ENCODE measurements at places on chromosomes 11 and 22.

GRCh38 chr11:127448101-127448500, 447.5 kb upstream of the KIRREL3 start:
- DNase-seq, result no peak

- DNase-seq, result no peak
Measured at GRCh38 chr11:27571154-27571810, 64.7 kb upstream of the LIN7C start.

DNA sequence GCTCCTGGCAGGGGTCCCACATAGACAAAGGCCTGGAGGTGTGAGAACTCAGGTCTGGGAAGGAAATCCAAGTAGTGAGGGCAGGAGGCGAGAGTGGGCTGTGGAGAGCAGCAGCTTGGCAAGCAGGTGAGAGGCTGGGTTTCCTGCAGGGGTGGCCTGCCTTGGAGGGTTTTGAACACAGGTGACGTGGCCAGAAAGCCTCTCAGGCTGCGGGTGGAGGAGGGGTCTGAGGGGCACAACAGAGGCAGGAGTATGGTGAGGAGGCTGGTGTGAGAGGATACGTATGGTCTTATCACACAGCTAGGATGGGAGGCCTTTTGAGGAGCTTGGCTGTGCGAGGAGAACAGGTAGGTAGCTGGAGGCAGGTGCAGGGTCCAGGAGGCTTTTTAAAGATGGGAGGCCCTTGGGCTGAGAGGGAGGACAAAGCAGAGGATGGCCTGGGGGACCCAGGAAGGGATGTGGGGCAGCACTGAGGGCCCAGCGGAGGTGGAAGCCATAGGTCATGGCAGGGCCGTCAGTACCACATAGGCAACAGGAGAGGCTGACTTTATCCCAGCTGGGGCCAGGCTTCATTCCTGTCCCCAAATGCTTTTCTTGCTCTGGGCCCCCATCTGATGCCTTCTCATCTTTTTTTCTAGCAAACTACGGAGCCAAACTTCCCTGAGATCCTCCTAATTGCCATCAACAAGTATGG, 84.4 kb downstream of the MYO7A start:
- DNase-seq, result no peak

DNA sequence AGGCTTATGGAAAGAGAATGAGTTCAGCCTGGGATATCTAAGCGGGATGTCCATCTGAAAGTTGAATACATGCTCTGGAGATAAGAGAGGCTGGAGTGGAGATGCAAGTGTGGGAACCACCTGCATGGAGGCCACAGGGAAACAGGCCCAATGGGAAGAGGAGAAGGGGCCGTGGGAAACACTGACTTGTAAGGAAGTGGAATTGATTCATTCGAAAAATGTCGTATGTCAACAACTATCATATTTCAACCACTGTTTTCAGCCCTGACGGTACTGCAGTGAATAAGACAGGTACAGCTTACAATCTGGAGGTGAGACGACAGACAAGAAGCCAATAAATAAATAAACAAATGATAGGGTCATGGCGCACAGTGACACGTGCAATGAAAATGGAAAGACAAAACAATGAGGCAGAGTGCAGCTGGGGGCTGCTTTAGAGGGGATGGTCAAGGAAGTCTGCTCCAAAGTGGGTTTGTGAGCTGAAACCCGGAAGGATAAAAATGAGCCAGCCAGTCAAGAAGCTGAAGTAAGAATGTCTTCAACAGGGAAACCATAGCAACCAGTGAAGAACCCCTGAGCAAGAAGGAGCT, 35.9 kb downstream of the EFCAB6 start:
- no peak for DNase-seq

GRCh38 chr11:12445001-12445400, 67.6 kb downstream of the PARVA start:
- no peak for DNase-seq

DNA sequence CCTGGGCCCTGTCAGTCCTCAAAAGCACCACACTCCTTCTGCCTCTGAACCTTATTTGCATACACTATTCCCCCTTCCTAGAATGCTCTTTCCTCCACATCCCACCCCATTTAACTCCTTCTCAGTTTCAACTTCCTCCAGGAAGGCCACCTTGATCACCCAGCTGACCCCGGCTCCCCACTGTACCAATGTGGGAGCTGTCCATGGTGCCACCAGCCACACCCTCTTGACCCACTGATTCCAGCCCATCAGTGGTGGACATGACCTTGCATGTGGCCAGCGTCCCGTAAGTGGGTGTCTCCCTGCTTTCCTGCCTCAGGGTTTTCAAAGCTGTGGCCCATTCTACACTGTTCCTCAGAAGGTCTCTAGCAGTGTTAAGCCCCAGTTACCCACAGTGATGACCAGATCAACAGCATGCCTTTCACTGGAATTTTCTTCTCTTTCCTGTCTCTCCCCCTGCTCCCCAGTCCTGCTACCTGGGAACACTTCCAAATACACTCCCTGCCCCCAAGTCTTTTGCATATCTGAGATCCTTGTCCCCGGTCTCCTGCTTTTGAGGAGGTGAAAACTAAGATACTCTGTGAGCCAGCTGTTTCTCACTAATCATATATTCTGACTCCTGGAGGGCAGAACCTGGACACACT, 346.6 kb downstream of the MN1 start:
- no peak for DNase-seq

DNA sequence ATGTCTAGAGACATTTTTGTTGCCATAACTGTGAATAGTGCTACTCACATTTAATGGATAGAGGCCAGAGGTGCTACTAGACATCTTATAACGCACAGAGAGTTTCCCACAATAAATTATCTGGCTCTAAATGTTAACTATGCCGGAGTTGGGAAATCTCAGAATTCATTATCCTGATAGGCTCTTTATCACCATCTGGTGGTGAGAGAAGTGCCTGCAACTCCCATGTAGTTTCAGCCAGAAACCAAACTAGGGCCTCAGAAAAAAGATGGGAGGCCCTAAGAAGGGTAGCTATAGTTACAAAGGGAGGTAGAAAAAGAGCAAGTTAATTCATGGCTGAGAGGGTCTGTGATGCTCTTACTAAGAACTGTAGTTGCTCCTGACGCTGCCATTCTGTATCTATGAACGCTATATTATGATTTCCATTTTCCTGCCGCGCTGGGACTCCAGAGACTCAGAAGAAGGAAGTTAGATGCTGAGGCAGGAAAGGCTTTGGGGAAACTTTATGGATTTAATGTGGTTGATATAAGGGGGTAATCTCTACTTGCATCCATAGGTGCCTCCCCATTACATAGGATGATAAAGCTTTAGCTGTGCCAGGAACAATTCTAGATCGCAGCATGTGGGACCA, 22.9 kb upstream of the MRPL17 start:
- no peak for DNase-seq

GRCh38 chr11:70778883-70779282, 380.6 kb downstream of the CTTN start:
- DNase-seq, result no peak

DNA sequence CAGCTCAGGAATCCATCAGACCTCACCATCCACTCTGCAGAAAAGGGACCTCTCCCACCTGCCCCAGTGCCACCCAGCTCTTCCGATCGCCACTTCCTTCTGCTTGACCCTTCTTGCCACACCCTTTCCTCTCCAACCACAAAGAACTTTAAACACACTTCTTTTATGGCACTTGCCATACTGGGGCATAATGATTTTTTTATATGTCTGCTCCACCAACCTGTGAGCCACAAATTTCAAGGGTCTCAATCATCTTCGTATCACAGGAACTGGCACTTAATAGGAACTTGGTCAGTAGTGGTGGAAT, 11.7 kb upstream of the MYH9 start:
- no peak for DNase-seq

- no peak for DNase-seq
Measured at GRCh38 chr11:83836883-83837654, 550.9 kb upstream of the CCDC90B start.

- no peak for DNase-seq
Measured at GRCh38 chr11:14443638-14444037, 56.0 kb downstream of the COPB1 start.

DNA sequence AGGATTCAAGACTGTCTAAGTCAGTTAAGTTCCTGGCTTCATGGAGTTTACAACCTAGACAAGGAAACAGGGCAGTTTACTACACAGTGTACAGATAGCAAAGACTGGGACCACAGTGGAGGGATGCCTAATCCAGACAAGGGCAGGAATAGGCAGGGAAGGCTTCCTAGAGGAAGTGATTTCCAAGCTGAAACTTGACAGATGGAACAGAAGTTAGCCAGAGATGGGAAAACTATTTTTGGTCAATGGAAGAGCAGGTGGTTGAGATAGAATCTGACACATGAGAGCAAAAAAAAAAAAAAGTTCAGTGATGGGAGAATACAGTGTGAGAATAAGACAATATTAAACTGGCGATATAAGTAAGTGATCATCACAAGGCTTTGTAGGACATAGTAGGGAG, 1.3 kb downstream of the COA4 start:
- DNase-seq, result no peak

- DNase-seq, result no peak
Measured at GRCh38 chr11:9838961-9839360, 175.1 kb downstream of the SWAP70 start.

Data from activated T-cell treated with anti-CD3 and anti-CD28 coated beads for 24 hours (primary cell).